ENCODE measurements at places on chromosomes 4 and X.

DNA sequence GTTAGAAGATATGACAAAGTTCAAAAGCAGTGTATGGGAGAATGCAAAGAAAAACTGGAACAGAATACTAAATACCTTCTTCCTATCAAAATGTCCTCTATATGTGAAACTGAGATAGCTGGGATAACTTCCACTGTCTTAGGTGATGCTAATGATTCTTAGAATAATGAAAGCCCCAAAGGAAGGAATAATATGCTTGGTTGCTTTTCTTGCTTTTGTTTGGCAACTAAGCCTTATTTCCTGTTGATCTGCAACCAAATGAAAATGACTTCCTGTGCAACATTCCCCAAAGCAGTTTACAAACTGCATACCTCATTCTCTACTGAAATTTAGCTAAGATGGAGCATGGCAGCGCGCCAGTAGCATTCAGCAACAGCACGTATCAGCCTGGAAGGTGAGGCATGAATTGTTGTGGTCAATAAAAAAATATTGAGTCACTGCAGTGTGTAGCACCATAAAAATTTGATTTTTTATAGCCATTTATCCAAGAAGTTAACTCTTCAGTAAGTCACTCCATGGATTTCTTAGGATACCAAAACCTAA lies 18.7 kb downstream of the NDNF start:
- peak; percentile 87 for DNase-seq

DNA sequence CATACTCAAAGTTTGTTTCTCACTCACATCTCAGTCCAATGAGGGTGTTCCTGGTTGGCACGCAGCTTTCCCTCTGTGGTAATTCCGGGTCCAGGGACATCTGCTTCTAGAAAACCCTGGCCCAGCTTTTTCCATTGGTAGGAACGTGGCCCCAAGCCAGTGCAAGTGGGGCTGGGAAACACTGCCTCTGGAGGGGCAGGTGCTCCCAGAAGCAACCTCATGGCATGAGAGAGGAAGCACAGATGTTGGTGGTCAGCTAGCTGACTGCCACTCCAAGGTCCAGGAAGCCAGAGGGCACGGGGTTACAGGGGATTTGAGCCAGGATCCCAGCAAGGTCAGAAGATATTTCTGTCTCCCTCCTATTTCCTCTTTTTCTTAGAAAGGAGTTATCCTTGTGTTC lies 47.5 kb downstream of the DCTD start:
- no peak for DNase-seq

GRCh38 chrX:107445146-107445545 lies 4.3 kb upstream of the FRMPD3 start:
- DNase-seq, result no peak

- DNase-seq, result no peak
Measured at GRCh38 chrX:38649674-38650647, 88.6 kb downstream of the TSPAN7 start.

DNA sequence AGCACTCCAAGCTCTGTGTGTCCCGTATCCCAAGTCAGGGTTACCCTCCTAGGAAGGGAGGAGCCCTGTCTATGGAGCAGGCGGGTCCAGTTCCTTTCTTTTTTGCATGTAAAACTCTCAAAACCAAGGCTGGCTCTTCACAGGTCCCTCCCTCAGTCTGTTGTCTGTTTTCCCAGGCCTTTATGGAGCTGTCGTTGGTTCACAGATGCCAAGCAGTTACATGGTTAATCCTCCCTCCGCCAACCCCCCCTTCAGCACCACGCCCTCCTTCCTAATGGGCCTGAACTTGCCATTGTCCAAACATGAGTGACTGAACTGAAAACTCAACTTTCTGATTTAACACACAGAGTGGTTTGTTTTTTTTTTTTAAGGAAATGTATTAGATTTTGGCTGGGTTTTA lies 148.3 kb downstream of the STOX2 start:
- peak; percentile 61 for DNase-seq

- DNase-seq, result no peak
Measured at GRCh38 chr4:18815081-18815778, 793.7 kb upstream of the LCORL start.

GRCh38 chrX:99384594-99385374 lies 1025.3 kb downstream of the PCDH19 start:
- DNase-seq, result no peak

DNA sequence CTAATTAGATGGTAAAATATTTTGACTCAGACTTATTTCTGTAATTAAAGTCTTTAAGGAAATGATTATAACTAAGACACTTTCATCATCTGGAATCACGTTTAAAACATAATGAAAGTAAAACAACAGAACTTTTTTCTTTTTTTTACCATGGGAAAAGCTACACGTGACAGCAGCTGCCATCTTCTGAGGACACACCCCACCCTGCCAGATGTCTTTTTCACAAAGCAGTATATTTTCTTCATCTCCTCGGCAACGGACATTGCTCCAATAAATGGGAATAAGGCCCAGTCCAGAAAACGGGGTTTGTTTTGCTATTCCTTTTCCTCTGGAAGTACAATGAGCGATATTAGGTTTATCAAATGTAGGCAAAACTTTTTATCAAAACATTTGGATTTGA lies 17.5 kb downstream of the PRSS12 start:
- DNase-seq, result no peak

DNA sequence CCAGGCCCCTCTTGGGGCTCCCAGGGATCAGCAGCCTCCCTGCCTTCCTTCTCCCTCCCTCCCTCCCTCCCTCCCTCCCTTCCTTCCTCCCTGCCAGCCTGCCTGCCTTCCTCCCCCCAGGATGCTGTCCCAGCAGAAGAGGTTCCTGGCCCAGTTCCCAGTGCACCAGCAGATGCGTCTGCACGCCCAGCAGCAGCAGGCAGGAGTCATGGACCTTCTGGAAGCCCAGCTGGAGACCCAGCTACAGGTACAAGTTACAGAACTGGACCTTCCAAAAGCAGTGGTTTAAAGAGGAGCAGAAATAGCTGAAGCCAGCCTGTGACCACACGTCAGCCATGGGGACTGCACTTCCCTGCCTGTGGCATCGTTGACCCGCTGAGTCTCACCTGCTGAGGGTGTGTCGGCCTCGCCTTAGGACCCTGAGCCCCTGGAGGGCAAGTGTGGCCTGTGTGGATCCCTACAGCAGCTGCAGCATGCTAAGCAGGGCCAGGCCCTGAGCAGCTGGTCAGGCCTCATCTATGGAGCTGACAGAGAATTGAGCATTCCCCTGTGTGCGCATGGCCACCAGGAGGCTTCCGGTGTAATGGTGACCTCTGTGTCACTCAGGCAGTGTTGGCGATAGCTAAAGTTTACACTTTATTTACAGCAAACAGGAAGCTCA lies 84.7 kb downstream of the CRMP1 start:
- DNase-seq, result no peak

DNA sequence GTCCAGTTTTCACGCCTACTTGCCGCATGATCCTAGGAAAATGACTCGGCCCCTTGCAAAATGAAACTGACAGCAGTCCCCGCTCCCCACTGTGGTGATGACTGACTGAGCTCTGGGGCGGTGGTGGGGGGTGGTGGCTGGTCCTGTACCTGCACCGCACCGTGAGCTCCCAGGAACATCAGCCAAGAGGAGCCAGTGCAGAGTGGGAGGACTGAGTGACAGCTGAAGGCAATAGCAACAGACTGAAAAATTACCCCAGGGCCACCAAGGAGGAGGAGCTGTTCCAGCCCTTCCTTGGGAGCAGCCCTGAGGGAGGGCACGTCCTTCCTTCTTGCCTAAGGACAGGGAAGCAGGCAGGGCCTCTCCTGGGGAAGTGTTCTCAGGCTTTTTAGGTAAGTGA lies 2.4 kb upstream of the C4orf50 start:
- DNase-seq, result no peak

DNA sequence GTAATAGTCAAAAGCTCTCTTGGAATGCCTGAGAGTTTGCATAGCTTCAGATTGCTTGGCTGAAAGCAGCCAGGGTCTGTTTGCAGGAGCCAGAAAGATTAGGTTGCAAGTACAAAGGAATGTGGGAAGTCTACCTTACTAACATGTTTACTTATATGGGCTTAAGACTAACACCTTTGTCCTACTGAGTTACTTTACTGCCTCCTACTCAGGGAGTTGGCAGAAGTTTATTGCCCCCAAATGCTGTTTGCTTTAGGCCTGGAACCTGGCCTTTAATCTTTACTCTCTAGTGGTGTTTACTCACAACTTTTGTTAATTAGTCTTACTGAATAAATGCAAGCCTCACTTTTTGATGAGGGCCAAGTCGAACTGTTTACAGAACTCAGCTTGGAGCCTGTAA lies 219.4 kb upstream of the ZC4H2 start:
- DNase-seq, result no peak

- DNase-seq, result no peak
Measured at GRCh38 chr4:144213371-144213770, 72.9 kb upstream of the GYPA start.

GRCh38 chrX:42098900-42099299 lies 175.5 kb upstream of the CASK start:
- no peak for DNase-seq

DNA sequence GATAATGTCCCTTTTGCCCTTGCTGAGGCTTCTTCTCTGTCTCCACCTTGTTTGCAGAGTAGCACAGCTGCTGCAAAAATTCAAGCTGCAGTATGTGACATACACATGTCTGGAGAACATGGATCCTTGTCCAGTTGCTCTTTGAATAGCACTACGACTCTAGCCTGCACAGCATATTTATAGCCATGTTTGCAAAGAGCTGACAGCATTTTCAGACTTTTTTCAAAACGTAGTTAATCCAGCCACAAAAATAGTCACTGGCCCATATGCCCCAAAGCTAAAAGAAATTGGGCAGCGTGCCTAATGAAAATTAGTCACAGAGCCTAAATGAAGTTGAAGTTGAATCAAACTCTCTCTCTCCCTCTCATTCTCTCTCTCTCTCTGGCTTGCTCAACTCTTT lies 17.5 kb downstream of the SLC16A2 start:
- DNase-seq, result no peak

GRCh38 chrX:53223955-53224859 lies 800 bp downstream of the KDM5C start:
- DNase-seq, result peak; percentile 82

- no peak for DNase-seq
Measured at GRCh38 chrX:107924136-107924746, 57.9 kb downstream of the TEX13B start.

GRCh38 chrX:40145923-40146261 lies 48.1 kb upstream of the BCOR start:
- DNase-seq, result no peak

DNA sequence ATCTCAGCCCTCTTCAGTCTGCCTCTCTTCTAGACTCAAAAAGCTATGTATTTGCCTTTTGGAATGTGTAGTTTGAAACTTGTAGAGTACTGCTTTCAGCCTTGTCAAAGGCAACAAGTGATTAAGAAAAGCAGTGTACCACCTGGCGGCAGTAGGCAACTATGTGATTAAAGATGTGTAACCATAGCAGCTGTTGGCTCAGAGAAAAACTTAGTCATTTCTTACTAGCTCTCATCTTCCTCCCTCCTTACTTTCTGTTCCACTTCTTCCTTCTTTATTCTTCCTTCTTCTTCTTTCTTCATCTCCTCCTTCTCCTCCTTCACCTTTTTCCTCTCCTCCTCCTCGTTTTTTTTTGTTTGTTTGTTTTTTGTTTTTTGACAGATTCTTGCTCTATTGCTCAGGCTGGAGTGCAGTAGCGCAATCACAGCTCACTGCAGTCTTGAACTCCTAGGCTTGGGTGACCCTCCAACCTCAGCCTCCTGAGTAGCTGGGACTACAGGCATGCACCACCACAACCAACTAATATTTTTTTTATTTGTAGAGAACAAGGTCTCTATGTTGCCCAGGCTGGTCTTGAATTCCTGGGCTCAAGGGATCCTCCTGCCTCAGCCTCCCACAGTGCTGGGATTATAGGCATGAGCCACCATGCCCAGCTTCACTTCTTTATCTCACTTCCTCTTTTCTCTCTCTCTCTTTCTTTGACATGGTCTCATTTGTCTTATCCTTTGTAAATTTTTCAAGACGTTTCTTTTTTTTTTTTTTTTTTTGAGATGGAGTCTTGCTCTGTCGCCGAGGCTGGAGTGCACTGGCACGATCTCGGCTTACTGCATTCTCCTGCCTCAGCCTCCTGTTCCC lies 32.6 kb downstream of the ABHD18 start:
- DNase-seq, result peak; percentile 60

DNA sequence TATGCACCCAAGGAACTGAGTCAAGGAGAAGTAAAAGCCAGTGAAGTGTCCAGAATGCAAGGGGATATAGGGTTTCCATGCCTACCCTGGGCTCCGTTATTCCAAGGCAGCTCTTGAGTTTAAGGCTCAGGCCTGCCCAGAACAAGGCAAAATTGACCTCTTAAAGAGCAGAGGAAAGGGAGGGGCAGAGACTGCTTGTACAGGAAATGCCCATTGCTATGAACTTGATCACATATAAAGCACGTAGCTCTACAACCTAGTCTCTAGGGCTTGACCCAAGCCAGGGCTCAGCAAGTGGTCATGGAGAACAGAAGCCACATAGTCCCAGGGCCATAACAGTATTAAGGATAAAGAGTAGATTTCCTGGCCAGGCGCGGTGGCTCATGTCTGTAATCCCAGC lies 58.2 kb upstream of the MSN start:
- DNase-seq, result peak; percentile 30

DNA sequence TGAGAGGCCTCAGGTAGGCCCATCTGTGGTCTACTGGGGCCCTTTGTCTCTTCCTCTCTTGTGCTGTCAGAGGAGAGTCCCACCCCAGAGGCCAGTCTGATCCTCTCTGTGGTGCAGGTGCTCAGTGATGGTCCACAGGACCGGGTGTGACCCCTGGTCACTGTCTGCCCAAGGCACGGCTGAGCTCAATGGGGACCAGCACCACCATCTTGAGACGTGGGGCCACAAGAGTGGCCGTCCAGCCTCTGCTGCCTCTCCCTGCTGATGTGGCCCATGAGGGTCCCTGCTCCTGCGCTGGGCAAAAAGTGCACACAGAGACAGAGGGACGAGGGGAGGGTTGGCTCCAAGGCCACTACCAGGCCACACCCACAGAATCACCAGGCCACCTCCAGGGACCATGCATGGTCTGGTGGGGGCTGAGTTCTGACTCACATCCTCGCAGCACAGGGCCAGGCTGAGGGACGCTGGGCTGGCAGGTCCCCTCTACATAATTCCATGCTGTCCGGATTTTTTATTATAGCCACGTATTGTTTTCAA lies 88.3 kb downstream of the FAM53A start:
- no peak for DNase-seq

GRCh38 chr4:10118048-10119004 lies 1.7 kb upstream of the WDR1 start:
- DNase-seq, result no peak

GRCh38 chrX:8413279-8413678 lies 51.4 kb upstream of the VCX3B start:
- DNase-seq, result no peak

GRCh38 chrX:118493016-118493415 lies 2.6 kb upstream of the DOCK11 start:
- no peak for DNase-seq

- no peak for DNase-seq
Measured at GRCh38 chrX:115232933-115233496, 881 bp downstream of the LRCH2 start.

DNA sequence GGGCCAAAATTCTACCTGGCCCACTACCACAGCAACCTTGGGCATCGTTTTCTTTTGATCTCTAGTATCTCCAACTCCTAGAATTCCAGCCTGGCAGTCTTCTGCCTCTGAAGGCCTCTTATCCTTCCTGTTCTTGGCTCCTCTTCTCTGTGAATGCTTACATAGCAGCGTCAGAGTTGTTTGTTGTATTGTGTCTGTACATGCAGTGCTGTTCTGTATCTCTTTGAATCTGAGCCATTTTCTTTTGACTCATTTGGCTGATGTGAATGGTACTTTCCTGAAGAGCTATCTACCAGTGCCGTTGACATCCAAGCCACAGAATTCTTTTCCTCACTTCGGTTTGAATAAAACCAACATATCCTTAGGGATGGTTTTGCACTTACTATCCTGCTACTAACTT lies 79.2 kb downstream of the TMEM164 start:
- DNase-seq, result peak; percentile 93

GRCh38 chr4:112942077-112942476 lies 107.4 kb upstream of the ANK2 start:
- no peak for DNase-seq
